ENCODE measurements at places on chromosomes 2 and 18.

GRCh38 chr2:41963661-41964525 lies 83.9 kb upstream of the PKDCC start:
- no peak for DNase-seq

GRCh38 chr2:206611191-206611590 lies 31.1 kb upstream of the FAM237A start:
- no peak for DNase-seq

DNA sequence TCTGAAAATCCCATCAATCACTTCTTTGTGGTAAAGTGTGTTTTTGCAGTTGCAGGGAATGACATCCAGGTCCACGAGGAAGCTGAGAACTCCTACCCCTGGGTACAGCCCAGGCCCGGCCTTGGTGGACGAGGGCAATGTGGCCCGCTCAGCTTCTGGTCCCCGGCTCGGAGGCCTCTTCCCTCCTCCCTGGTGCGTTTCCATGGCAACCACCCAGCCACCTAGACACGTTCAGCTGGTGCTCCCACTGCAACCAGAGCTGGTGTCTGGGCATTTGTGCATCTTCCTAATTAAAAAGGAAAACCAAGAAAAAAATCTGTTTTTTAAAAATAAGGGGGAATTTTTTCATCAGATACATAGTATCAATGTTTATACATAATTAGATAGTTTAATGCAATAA lies 603.6 kb upstream of the SALL3 start:
- DNase-seq, result no peak

DNA sequence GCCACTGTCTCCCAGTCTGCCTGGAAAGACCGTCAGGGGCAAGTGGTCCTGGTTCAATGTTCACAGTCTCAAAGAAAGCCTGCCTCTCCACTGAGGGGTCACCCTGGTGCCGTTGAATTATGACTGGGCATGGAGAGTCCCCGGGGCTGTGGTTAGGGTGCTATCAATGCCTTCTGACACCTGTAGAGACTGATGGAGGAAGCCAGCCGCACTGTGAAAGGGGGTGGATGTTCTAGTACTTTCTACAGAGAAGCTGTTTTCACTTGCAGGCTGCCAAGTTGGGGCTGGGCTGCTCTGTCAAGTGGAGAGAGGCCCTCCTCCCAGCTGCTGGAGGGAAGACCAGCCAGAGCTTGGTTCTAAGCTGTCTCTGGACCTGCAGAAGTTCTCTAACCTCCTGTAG lies 80.5 kb downstream of the BCL2L11 start:
- DNase-seq, result no peak

DNA sequence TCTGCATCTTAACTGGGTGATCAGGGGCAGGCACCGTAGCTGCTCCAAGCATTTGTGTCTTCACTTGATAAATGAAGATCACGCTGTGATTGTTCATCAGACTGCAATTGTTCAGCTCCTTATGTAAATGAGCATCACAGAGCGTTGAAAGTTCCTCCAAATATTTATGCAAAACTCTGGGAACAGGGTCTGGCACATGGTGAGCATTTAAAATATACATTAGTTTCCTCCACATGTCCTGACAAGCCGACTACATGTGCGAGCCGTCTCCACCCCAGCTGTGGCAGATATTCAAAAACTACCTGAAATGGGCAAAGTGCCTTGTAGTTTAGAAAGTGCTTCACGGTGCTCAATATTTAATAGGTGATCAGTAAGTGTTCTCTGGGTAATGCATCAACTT lies 175.1 kb upstream of the ID2 start:
- no peak for DNase-seq

DNA sequence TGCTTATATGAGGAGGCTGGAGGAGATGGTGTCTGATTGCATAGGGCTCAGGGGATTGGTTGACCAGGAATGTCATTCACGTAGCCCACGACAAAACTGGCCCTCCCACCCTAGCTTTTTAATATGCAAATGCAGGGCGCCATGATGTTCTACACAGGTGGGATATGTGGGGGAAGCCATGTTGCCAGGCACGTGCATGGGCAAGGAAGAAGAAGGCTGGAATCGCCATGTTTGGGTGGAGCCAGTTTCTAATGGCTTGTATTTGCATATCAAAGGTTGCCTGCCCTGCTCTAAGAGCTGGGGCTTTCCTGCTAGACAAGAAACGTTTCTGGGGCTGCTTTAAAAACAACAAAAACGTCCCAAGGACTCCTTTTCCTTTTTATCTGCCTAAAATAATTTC lies 26.5 kb upstream of the LINC00305 start:
- DNase-seq, result no peak

- no peak for DNase-seq
These were observed 44.6 kb downstream of the AKAIN1 start for GRCh38 chr18:5152343-5153020.

DNA sequence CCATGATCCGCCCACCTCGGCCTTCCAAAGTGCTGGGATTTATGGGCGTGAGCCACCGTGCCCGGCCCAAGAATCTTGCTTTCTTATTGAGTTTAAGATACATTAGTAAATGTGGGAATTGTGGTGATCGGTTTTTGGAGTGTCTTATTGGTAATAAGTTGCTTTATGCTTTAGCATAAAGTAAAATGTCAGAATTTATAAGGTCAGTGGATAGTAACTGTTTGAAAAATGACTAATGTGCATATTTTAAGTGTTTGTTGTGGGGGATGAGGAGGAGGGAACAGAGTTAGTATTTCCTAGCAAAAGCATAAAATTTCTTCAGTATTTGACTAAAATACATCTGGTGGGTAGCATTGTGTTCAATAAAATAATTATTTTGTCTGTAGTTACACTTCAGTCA lies 77.4 kb downstream of the SLC39A10 start:
- DNase-seq, result no peak

DNA sequence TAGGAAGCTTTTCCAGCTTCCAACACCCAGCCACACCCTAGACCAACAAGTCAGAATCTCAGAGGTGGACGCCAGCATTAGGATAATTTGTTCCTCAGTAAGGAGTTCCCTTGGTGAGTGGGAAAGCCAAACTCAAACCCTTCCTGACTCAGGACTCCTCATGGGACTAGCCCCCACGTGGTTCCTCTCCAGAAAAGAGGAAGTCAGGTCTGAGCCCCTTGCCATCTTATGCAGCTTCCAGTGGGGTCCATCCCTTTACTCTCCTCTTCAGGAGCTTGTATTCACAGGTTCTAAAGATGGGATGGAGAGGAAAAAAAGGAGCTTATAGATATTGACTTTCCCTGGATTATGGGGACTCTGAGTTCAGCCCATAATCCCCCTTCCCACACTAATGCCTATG lies 14.8 kb upstream of the NOTO start:
- DNase-seq, result no peak

DNA sequence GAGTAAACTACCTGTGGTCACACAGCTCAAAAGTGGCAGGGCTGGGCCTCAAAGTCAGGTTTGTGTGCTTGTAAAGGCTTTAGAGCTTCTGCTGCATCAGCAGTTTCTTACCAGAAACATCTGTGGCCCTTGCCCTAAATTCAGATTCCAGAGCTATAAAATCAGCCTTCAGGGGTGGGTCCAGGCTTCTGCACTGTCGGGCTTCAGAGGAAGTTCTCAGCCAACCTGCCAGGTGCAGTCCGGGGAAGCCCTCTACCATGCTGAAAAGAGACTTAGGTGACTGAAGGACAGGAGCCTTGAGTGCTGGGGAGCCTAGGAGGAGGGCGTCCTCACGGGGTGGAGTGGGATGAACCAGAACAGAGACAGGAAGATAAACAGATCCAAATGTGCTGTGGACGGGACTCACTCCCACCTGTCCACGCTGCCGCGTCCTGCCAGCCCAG lies 69.9 kb upstream of the HS6ST1 start:
- no peak for DNase-seq

GRCh38 chr2:27527182-27527581 lies 30.5 kb downstream of the GCKR start:
- no peak for DNase-seq

GRCh38 chr2:128599700-128600099 lies 281.0 kb upstream of the HS6ST1 start:
- no peak for DNase-seq

- DNase-seq, result no peak
These were observed 256.4 kb upstream of the NETO1 start for GRCh38 chr18:73124175-73124574.

GRCh38 chr18:76273036-76273545 lies 222.0 kb downstream of the ZNF516 start:
- no peak for DNase-seq

GRCh38 chr2:10665833-10666232 lies 23.9 kb downstream of the NOL10 start:
- no peak for DNase-seq

DNA sequence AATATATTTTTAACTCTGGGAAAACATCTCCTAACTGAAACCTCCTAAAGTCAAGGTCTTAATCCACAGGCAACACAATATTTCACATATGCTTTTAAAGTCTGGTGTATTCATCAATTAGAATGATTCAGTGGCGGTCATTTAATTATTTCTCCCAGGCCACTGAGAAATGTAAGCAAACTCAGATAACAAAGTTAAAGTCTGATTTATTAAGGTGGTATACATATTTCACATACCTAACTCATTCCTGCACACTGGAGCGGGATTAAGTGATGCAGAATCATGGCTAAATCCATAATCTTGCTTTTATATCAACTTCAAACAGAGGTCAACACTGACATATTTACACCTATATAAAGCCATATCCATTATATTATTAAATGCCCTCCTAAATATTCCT lies 43.7 kb downstream of the FRZB start:
- no peak for DNase-seq

DNA sequence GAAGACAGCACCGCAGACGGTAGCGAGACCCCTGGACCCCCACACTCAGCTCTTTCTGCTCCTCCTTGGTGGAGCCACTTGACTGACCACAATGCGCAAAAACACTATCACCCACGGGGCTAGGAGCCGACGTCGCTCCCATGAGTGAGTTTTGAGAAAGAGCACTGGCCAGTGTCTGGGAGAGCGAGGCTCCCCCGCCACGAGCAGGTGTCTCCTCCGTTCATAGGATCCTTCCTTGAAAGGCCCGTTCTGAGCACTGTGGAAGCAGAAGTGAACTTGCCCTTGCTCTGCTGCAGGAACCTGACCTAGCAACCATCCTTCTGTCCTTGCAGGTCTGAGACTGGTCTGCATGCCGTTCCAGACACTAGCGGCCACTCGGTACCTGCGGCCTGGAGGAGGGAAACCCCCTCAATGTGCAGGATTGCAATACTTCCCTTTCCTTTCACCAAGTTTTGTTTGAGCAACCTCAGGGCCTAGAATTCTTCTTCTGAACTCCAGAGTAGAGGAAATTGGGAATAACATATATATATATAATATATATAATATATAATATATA lies 12.9 kb upstream of the ZNF516 start:
- no peak for DNase-seq

- DNase-seq, result no peak
These were observed 82.2 kb upstream of the GPC1 start for GRCh38 chr2:240353086-240353798.

GRCh38 chr2:237022533-237022932 lies 63.2 kb upstream of the COPS8 start:
- DNase-seq, result no peak

DNA sequence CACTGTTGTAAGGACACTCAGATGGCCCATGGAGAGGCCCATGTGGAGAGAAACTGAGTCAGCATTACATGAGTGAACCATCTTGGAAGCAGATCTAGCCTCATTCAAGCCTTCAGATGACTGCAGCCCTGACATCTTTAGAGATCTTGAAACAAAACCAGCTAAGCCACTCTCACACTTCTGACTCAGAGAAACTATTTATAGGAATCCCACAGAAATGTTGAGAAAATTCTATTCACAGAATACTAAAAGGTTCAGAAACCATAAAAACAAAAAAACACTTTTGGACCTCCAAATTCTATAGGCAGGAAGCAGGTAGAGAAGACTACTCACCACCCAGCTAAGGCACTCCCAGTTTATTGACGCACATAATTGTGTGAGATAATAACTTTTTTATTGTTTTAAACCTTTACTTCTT lies 8.7 kb downstream of the TMEM169 start:
- DNase-seq, result no peak

DNA sequence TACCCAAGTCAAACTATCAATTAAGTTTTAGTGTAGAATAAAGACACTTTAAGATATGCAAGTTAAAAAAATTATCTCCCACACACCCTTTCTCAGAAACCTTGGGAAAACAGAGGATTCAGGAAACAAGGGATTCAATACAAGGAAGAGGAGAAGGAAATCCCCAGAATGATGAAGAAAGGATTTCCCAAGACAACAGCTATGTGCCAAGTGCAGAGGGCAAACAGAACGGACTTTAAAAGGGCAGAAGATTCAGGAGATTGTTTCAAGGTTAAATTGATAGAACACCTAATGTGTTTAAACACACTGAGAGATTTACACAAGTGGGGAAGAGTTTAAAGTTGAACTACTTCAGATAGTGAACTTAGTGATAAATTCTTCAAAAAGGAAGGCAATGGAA lies 71.5 kb upstream of the EPAS1 start:
- DNase-seq, result no peak

GRCh38 chr18:50190236-50190635 lies 4.7 kb downstream of the MYO5B start:
- DNase-seq, result no peak

- no peak for DNase-seq
These were observed 36.5 kb downstream of the DTNA start for GRCh38 chr18:34746614-34747013.

DNA sequence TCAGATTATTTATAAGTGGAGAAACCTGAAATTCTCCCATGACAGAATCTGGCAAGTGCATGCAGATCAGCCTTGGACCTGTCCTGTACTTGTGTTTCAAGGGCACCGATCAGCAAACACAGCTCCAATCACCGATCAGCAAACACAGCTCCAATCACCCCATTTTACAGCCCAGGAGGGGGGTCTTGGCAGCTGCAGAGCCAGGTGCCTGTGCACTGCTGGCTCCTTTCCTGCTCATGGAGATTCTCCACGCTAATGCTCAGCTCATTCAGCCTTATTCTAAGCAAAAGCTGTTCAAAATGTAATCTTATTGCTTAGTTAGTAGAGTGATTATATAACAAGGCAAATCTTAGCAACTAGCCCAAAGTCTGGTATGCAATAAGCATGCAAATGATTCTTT lies 623.1 kb upstream of the HS6ST1 start:
- DNase-seq, result no peak

DNA sequence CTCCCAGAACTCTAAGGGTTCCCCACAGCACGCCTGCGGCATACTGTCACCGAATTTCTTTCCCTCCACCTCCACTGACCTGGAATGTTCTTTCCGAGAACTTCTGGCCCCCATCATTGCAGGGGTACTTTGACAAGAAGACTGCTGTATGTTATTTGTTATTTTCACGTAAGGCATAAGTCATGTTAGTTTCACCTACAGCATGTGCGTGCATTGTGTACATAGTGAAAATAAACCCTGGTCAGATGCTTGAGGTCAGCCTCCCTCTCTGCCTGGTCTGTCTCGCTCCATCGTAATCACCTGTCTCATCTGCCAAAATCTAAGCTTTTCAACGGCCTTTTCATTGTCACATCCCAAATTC lies 4.1 kb downstream of the ABCG8 start:
- no peak for DNase-seq

GRCh38 chr2:205589479-205589878 lies 92.8 kb upstream of the NRP2 start:
- no peak for DNase-seq

Data from GM12892 (cell line).